Glutamatergic neuron (in vitro differentiated cells): ENCODE measurements at places on chromosomes 1 and 21. TPM values are rescaled to one million over a fixed set of nuclear protein-coding genes. Genes with fewer than 3 reads are reported as not detected.

Gene MATN1
- total RNA-seq = 0.22 TPM

Gene FAM72C
- total RNA-seq = 0.22 TPM

Gene SLC1A7
- not detected for total RNA-seq

Gene MEX3A
- total RNA-seq = 114 TPM

Gene GPR25
- not detected for total RNA-seq

Gene TSPEAR
- not detected for total RNA-seq

Gene KRTAP11-1
- total RNA-seq = not detected

Gene CGN
- total RNA-seq = 2.0 TPM

Gene APH1A
- 94.2 TPM for total RNA-seq

Gene AADACL4
- not detected for total RNA-seq

Gene GJA8
- total RNA-seq = not detected

Gene CFH
- not detected for total RNA-seq

Gene ANKRD65
- 38.4 TPM for total RNA-seq

Gene F13B
- not detected for total RNA-seq

Gene C1orf116
- not detected for total RNA-seq

Gene TP53BP2
- total RNA-seq = 50.7 TPM

Gene CRYZ
- total RNA-seq = 16.2 TPM

Gene IFNGR2
- total RNA-seq = 9.6 TPM

Gene S100A7A
- not detected for total RNA-seq

Gene CCDC17
- 3.8 TPM for total RNA-seq

Gene DNAJC6
- 54.6 TPM for total RNA-seq

Gene GPR37L1
- total RNA-seq = not detected

Gene ARHGEF2
- total RNA-seq = 222 TPM

Gene PLA2G2C
- total RNA-seq = not detected

Gene C1QA
- not detected for total RNA-seq

Gene IL23R
- not detected for total RNA-seq
